Natural killer cell treated with Interleukin-12 subunit alpha and Interleukin-12 subunit beta and Interleukin-15 and Interleukin-18, amount 100 ng/mL, for 72 hours (primary cell): ENCODE measurements at places on chromosomes 3 and 15.

DNA sequence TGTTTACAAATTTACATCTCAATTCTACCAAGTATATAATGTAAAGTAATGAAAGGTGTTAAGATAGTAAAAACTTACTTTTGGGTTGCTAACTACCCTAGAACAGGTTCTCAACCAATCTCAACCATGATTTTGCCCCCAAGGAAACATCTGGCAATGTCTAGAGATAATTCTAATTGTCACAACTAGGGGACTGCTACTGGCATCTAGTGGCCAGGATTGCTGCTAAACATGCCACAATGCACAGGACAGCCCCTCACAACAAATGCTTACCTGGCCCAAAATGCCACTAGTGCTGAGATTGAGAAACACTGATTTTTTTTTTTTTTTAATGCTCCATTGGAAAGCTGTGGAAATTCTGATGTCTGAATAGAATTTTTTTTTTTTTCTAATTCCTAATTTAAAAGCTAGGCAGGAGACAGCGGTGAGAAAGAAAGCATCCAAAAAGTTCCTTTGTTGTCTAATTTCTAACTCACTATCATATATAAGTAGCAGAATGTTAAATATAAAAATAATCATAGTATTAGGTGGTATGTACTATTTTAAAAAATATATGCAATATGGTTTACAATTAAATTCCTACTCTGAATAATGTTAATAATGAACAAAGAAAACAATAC, 81.5 kb downstream of the TJP1 start:
- no peak overlapping the region for H3K4me3 ChIP-seq
- H3K27ac ChIP-seq: no peak overlapping the region
- H3K27me3 ChIP-seq: peaks cover 18% of the 10 kb centered on the region
- H3K4me1 ChIP-seq: peaks cover 6% of the 10 kb centered on the region

- DNase-seq: no peak
- H3K36me3 ChIP-seq: no peaks in the 10 kb centered on the region
- H3K27ac ChIP-seq: no peak overlapping the region
- no peaks in the 10 kb centered on the region for H3K27me3 ChIP-seq
- no peak overlapping the region for H3K4me3 ChIP-seq
These were observed 208.0 kb downstream of the XXYLT1 start for GRCh38 chr3:195062866-195063540.

DNA sequence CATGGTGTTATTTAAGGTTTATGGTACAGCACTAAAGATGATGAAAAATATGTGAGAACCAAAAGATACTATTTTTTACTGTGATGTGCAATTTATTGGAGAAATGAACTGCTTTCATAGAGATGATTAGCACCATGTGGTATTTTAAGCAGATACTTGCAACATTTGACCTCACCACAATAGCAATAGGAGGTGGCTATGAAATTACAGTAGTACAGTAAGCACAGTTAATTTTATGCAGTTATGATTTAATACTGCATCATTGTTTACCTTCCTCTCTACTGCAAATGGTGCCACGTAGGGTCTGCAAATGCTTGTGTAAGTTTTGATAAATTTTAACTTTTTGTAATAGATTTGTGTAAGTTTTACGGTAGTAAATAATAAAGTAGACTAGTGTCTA, 14.0 kb downstream of the PYGO1 start:
- peaks cover 47% of the 10 kb centered on the region for H3K27me3 ChIP-seq
- H3K27ac ChIP-seq: no peak overlapping the region
- DNase-seq: no peak
- no peaks in the 10 kb centered on the region for H3K4me1 ChIP-seq
- no peak overlapping the region for H3K4me3 ChIP-seq

- H3K27me3 ChIP-seq: peaks cover 10% of the 10 kb centered on the region
- DNase-seq: no peak
- H3K4me1 ChIP-seq: no peaks in the 10 kb centered on the region
- H3K36me3 ChIP-seq: no peaks in the 10 kb centered on the region
- H3K4me3 ChIP-seq: no peak overlapping the region
- no peak overlapping the region for H3K27ac ChIP-seq
These were observed 65.7 kb downstream of the FBLN2 start for GRCh38 chr3:13614607-13615006.

DNA sequence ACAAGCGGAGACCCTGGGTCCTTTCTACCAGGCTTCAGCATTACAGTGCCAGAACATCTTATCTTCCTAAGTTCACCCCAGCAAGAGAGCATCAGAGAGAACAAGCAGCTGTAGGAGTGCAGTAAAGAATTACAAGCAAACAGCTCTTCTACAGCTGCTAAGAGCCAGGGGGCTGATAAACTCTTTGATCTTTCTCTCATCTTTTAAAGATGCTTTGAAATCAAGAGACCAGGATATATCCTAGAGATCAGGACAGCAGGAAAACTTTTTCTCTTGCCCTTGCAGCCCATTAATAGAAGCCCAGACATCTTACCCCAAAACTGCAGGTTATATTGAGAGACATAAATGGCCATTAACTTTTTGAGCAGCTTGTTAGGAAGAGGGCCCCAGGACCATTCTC, 198.1 kb downstream of the RSL24D1 start:
- no peak overlapping the region for H3K27ac ChIP-seq
- peaks cover 1% of the 10 kb centered on the region for H3K36me3 ChIP-seq
- H3K4me1 ChIP-seq: no peaks in the 10 kb centered on the region
- peaks cover 15% of the 10 kb centered on the region for H3K27me3 ChIP-seq
- no peak for DNase-seq

- no peaks in the 10 kb centered on the region for H3K4me1 ChIP-seq
- DNase-seq: no peak
- H3K36me3 ChIP-seq: no peaks in the 10 kb centered on the region
- H3K27ac ChIP-seq: no peak overlapping the region
- H3K27me3 ChIP-seq: no peaks in the 10 kb centered on the region
These were observed 154.0 kb upstream of the PTPRG start for GRCh38 chr3:61407397-61407796.

GRCh38 chr3:162742159-162742717, 1245.6 kb downstream of the OTOL1 start:
- H3K4me3 ChIP-seq: no peak overlapping the region
- DNase-seq: no peak
- H3K36me3 ChIP-seq: no peaks in the 10 kb centered on the region
- H3K27me3 ChIP-seq: no peaks in the 10 kb centered on the region
- H3K27ac ChIP-seq: no peak overlapping the region

- no peaks in the 10 kb centered on the region for H3K36me3 ChIP-seq
- no peak overlapping the region for H3K4me3 ChIP-seq
- peaks cover 7% of the 10 kb centered on the region for H3K4me1 ChIP-seq
- no peak for DNase-seq
These were observed 65.9 kb downstream of the POLR2M start for GRCh38 chr15:57772223-57772957.

- H3K36me3 ChIP-seq: peaks cover 6% of the 10 kb centered on the region
- no peak for DNase-seq
- peak overlapping the region; percentile 66 for H3K4me3 ChIP-seq
- peaks cover 20% of the 10 kb centered on the region for H3K4me1 ChIP-seq
- H3K27me3 ChIP-seq: peaks cover 40% of the 10 kb centered on the region
These were observed 2.0 kb downstream of the C2CD4A start for GRCh38 chr15:62068810-62069167.

DNA sequence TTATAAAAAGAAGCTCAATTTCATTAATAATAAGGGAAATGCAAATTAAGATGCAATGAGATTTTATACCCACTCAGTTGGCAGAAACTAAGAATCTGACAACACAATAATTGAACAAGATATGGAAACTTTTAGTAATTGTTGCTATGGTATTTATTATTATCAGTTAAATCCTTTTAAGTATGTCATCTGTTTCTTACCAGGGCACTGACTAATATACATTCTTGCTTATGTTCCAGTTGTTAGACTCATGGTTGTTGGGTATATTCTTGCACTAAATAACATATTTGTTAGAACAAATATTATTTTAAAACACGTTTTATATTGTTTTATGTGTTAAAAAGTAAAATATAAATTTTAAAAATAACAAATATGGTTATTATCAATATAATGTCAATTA, 690.3 kb downstream of the MECOM start:
- no peaks in the 10 kb centered on the region for H3K27me3 ChIP-seq
- no peaks in the 10 kb centered on the region for H3K36me3 ChIP-seq
- H3K4me3 ChIP-seq: no peak overlapping the region

- DNase-seq: peak; percentile 66
- peaks cover 21% of the 10 kb centered on the region for H3K4me1 ChIP-seq
- H3K27ac ChIP-seq: no peak overlapping the region
- H3K4me3 ChIP-seq: peak overlapping the region; percentile 53
- H3K27me3 ChIP-seq: no peaks in the 10 kb centered on the region
- H3K36me3 ChIP-seq: peaks cover 6% of the 10 kb centered on the region
These were observed 23.0 kb downstream of the HPS3 start for GRCh38 chr3:149152420-149152819.

DNA sequence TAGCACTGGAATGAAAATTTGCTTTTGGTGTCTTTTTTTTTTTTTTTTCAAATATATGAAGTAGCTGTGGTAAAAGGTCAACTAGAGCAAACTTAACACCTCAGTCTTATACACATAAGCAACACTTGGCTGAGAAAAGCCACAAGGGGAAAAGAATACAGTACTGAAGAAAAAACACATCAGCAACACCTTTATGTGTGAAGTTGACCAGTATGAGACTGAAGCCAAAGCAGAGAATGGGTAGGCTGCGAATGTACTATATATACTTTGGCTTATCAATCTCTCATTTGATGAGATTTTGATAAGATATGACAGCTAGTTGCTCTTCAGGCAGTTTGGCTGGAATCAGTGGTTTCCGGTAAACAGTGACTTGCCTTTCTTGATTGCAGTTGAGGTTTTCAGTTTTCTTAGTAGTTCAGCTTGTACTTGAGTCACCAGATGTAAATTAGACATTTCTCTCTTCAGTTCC, 22.0 kb upstream of the ZCWPW2 start:
- H3K27me3 ChIP-seq: no peaks in the 10 kb centered on the region
- peak; percentile 77 for DNase-seq
- peak overlapping the region; percentile 63 for H3K4me3 ChIP-seq
- H3K36me3 ChIP-seq: peaks cover 16% of the 10 kb centered on the region

- peaks cover 5% of the 10 kb centered on the region for H3K36me3 ChIP-seq
- no peaks in the 10 kb centered on the region for H3K4me1 ChIP-seq
- no peak for DNase-seq
- no peaks in the 10 kb centered on the region for H3K27me3 ChIP-seq
These were observed 195.7 kb upstream of the SETMAR start for GRCh38 chr3:4107430-4107829.

DNA sequence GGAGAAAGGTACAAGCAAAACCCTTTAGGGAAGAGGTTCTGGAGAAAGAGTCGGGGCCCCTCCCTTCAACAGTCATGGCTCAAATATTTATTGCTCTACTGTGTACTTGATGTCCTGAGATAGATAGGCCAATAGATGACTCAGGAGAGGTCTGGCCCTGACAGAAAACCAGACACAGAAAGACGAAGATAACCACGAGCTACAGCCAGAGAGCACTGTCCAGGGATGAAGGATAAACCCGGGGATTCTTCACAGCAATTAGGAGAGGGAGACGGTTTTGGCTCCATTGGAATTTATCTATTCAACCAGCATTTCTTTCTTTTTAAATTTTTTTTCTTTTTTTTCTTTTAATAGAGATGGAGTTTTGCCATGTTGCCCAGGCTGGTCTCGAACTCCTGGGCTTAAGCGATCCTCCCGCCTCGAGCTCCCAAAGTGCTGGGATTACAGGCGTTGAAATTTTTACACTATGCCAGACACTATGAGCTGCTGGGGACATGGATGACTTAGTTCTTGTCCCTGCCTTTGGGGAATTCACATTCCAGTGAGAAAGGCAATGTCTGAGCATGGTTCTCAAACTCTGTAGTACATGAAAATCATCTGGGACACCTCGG, 4.6 kb upstream of the CIDEC start:
- H3K27ac ChIP-seq: no peak overlapping the region
- no peak overlapping the region for H3K4me3 ChIP-seq
- H3K4me1 ChIP-seq: no peaks in the 10 kb centered on the region
- DNase-seq: no peak

GRCh38 chr15:82692171-82692570, 17.5 kb downstream of the AP3B2 start:
- H3K36me3 ChIP-seq: no peaks in the 10 kb centered on the region
- H3K4me3 ChIP-seq: no peak overlapping the region
- H3K27me3 ChIP-seq: peaks cover 4% of the 10 kb centered on the region

- H3K4me1 ChIP-seq: no peaks in the 10 kb centered on the region
- H3K27ac ChIP-seq: no peak overlapping the region
- H3K27me3 ChIP-seq: no peaks in the 10 kb centered on the region
- DNase-seq: no peak
These were observed 16.9 kb upstream of the RAB7A start for GRCh38 chr3:128709038-128709437.

DNA sequence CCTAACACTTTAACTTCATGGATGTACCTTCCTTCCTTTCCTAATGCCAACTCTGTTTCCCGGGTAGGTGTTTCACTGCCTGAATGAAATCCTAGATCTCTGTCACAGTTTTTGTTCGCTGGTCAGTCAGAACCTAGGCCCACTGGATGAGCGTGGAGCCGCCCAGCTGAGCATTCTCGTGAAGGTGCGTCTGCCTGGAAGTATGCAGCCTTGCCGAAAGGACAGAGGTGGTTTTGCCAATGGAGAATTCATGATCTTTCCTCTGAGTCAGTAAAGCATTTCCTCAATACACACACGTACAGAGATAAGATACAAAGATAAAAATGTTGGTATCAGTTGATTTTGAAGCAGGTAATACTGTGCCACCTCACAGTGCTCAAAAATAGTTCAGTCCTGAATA, 32.7 kb downstream of the TUBGCP4 start:
- no peak overlapping the region for H3K4me3 ChIP-seq
- H3K27ac ChIP-seq: no peak overlapping the region
- DNase-seq: no peak

- H3K4me3 ChIP-seq: no peak overlapping the region
- no peaks in the 10 kb centered on the region for H3K4me1 ChIP-seq
- no peak for DNase-seq
These were observed 66.1 kb upstream of the MYZAP start for GRCh38 chr15:57525581-57525980.

- no peak for DNase-seq
- H3K36me3 ChIP-seq: no peaks in the 10 kb centered on the region
- H3K4me1 ChIP-seq: peaks cover 46% of the 10 kb centered on the region
- H3K27ac ChIP-seq: no peak overlapping the region
- H3K27me3 ChIP-seq: no peaks in the 10 kb centered on the region
These were observed 22.1 kb upstream of the HEG1 start for GRCh38 chr3:125077864-125078263.

- no peak overlapping the region for H3K27ac ChIP-seq
- H3K4me3 ChIP-seq: no peak overlapping the region
- peaks cover 14% of the 10 kb centered on the region for H3K36me3 ChIP-seq
- H3K4me1 ChIP-seq: peaks cover 35% of the 10 kb centered on the region
- H3K27me3 ChIP-seq: no peaks in the 10 kb centered on the region
These were observed 1.8 kb upstream of the MESD start for GRCh38 chr15:80991421-80991820.

- no peak overlapping the region for H3K27ac ChIP-seq
- peaks cover 17% of the 10 kb centered on the region for H3K4me1 ChIP-seq
- H3K36me3 ChIP-seq: no peaks in the 10 kb centered on the region
- DNase-seq: no peak
These were observed 41.2 kb downstream of the HERC1 start for GRCh38 chr15:63792584-63792983.

DNA sequence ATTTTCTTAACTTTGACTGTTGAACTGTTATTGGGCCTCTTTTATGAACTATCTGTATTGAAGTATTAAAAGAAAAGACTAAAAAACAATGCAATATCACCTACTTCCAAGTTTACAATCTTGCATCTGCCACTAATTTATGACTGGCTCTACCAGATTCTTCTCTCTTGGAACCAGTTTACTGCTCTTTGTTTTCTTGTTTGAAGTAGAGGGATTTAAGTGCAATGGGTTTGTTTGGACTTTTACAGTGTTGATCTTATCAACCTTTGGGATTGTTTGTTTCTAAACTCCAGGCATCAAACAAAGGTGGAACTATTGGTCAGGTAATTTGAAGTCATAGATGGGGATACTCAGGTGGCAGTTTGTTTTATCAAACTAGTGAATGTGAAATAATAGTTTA, 43.0 kb upstream of the MEIS2 start:
- H3K4me3 ChIP-seq: no peak overlapping the region
- no peaks in the 10 kb centered on the region for H3K36me3 ChIP-seq
- no peaks in the 10 kb centered on the region for H3K4me1 ChIP-seq
- no peak overlapping the region for H3K27ac ChIP-seq
